ENCODE measurements at places on chromosomes 2 and 18.

DNA sequence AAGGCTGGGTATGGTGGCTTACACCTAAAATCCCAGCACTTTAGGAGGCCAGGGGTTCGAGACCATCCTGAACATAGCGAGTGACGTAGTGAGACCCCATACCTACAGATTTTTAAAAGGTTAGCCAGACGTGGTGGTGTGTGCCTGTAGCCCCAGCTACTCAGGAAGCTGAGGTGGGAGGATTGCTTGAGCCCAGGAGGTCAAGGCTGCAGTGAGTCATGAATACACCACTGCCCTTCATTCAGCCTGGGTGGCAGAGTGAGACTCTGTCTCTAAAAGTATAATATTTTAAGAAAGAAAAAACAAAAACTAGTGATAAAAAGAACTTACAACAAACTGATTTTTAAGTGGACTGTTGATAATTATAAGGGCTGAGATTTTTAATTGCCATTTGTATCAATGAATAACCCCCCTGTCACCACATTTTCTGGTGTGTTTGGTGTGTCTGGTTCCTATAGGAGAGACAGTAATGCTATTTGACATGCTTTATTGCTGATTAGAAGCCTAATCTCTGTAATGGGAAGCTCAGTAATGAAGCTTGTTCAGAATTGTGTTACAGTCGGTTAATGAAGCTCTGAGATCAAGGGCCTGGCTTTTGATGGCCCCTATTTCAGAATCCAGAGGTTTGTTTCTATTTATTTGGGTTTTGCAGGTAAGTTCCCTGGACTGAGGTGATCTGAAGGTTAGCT lies 147.0 kb downstream of the NEDD4L start:
- no peak for DNase-seq

DNA sequence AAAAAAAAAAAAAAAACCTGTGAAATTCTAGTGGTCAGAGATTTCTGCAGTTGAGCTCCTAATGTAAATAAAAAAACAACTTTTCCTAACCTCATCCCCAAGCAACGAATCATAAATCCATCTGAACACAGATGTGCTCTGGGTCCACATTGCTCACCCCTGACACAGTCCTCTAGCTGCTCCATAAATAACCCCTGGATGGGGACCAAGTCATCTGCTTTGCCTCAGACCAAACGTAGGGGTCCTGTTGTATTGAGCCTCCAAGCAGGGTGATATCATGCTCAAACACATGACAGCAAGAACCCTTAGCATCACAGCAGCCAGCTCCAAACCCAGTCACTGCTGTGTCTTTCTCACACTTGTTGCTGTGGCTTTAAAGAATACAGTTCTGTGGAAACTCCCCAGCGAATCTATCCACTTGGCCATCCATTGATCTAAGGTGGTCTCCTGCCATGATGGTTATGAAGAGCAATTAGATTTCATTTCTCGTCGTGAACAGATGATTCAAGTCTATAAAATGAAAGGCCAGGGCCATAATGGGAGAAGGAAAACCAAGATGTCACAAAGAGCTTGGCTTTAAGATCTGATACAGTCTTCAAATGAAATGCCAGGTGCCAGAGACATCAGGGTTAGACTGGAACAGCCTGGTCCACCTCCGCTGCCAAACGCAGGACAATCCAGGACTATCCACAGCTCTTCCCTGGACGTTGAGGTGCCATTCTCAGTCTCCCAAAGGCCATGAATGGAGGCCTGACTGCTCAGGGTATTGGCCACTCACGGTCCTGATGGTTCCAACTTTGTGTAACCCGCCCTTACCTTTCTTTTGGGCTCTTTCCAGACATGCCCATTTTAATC lies 39.0 kb downstream of the TBC1D8 start:
- no peak for DNase-seq

DNA sequence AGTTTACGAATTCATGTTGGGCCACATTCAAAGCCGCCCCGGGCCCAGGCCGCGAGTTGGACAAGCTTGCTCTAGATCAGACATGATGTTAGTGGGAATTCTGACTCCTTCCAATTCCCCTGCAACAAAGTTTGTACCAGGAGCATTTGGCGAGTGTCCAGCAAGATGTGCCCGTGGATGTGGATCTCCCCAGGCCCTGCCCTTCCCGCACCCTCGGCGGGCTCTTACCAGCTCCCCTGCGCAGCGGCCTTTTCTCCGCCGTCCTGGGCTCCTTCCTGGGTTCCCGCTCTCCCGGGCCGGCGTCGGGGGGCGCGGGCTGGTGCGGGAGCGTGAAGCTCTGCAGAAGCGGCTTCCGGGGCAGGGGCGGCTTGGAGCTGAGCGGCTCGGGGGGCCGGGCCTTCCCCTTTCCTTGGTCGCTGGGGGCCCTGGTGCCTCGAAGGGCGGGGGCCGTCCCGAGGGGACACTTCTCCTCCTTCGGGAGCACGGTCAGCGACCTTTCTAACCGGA lies 90.8 kb upstream of the MGAT4A start:
- no peak for DNase-seq

GRCh38 chr2:104938231-104938941 lies 84.5 kb downstream of the POU3F3 start:
- DNase-seq = no peak

GRCh38 chr2:23379220-23379695 lies 5.7 kb upstream of the KLHL29 start:
- DNase-seq = no peak

DNA sequence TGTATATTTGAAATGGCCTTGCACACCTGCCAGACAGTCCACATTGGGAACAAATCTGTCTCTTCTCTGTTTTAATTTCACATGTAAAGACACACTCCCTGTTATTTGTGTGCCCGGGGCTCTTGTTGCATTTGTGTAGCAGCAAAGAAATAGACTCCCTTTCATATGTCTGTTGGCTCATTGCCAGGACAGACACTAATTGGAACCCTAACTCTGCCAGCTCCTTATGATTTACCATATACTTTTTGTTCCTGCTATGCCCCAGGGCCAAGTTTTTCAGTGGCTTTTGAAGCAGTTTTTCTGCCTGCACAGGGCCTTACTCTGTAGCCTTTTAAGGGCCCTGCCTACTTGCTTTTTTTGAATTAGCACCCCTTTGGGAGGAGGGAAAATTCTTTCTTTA lies 396.9 kb downstream of the DLGAP1 start:
- DNase-seq = no peak

DNA sequence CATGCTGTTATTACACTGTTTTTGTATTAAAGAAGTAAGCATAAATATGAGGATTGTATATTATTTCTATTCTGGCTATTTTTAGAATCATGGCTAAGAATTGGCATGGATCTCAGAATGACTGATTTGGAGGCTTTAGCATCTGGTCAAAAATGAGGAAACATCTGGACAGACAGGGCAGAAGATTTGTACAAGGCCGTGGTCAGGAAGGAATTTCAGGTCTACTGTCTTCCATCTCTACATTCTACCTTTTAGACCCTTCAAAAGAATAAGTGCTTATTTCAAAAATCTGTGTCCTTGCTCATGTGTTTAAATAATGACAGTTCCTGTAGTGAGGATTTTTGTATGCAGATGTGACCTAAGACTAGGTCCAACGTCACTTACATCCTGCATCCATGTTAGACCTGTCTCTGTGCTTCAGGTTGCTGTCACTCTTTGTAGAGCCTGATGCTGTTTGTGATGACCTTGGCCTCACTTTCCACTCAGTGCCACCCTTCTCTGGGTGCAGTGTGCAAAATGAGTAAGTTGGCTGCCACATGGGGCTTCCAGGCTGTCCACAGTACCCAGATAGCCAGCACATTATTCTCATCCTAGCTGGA lies 54.7 kb upstream of the B3GNT2 start:
- DNase-seq = no peak

GRCh38 chr2:26530240-26530540 lies 52.3 kb upstream of the OTOF start:
- DNase-seq = no peak

DNA sequence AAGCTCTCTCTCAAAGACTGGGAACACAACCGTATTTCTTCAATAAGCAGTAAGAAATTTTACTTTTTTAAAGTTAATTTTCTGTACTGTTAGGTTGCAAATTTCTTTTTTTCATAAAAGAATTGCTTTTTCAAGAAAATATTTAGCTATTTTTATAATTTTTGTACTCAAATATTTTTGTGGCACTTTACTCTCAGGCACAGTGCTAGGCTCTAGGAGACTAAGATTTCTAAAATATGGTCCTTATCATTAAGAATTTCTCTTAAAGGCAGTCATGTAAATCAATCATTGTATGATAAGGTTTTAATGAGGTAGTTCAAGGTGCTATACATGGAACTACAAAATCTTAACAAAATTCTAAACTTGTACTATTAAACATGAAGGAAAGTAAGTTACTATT lies 61.4 kb downstream of the MTX2 start:
- no peak for DNase-seq

- no peak for DNase-seq
Observed at GRCh38 chr2:236916181-236916580, 169.5 kb upstream of the COPS8 start.

- no peak for DNase-seq
Observed at GRCh38 chr2:192584976-192585375, 390.2 kb upstream of the TMEFF2 start.

GRCh38 chr2:195572895-195573683 lies 83.9 kb upstream of the SLC39A10 start:
- DNase-seq = no peak

DNA sequence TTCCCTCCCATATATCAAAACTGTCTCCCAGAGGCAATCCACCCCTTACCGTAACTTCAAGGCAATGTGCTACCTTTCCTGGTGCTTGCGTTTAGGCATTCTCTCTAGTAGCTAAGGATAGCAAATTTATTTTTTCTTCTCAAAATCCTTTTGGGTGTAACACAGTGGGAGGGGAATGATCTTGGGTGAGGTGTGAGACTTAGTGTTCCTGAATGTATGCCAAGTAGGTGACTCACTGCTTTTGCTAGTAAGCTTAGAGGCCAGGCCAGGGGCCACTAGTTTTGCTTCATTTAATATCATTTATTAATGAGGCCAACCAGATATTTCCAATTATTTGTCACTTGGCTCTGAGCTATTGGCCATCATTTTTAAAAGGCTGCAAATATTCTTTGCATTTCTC lies 135.5 kb downstream of the NAPG start:
- DNase-seq = no peak

DNA sequence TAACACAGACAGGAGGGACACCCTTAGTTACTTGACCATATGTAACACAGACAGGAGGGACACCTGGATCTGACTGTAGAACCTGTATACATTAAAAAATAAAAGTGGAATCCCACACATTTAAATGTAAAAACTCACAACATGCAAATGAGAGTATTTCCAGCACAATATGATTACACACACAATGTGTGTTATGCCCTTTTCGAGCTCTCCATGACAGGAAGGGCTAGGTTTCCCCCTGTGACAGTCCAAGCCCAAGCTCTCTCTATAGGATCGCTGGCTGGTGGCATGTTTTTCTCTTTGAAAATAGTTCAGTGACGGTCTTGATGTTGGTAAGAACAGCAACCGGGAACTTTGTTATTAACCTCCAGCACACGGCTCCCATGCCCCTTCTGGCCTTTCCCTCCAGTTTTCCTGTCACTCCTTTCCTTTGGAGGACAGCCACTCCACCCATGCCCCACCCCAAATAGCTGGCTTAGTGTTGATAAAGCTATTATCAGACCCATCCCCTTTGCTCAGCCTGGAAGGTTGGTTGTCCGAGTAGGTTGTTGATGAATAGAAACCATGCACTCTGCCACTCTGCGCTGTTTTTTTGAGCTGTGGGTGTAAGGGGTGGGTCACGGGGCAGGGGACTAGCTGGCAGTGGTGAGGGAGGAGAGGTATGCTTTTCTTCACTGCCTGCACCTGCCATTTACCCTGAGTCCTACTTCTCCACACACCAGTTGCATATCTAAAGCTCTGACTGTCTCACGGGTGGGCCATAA lies 2.7 kb downstream of the RASGRP3 start:
- no peak for DNase-seq

DNA sequence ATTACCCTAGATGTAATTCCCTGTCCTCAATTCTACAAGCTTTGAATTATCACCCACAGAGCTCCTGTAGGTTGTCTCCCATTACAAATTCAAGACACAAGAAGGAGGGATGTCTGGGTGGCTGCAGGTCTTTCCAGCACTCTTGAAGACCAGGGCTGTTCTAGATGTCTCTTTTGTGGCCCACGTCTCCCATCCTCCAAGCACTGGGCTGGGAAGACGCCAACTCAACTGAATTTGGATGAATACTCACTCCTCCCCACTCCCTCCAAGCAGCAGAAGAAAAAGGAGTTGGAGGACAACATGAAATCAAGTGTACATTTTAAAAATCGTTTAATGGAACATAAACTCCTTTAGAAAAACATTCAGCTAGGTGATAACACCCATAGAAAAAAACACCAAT lies 31.2 kb downstream of the SMAD7 start:
- no peak for DNase-seq

DNA sequence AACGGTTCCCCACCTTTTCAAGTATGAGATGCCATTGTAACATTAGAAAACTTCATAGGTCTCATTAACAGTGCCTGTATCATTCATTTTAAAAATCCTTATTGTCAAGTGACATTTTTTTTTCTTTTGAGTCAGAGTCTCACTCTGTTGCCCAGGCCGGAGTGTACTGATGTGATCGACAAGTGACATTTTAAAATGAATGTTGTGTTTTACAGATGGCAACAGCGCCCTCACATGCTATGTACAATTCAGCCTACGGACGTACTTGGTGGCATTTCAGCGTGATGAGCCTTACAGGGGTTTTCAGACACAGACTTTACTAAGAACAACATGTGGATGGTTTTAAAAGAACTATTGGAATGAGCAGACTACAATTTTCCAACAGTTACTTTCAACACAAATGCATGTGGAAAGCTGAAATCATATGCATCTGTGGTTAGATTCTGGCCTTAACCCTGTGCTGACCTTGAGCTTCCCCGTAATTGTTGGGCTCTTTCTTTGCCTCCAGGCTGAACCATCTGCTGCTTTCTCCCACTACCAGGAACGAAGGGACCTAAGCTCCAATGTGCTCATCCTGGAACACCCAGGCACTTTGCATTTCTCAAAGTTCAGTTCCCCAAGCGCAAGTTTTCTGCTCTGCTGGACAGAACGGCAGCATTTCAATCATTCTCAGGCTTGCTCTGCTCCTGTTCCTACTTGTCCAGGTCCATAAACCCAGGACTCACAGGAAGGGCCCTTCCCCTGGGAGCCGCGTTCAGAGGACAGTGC lies 119.9 kb upstream of the NDUFV2 start:
- no peak for DNase-seq

GRCh38 chr18:68660354-68661183 lies 54.3 kb downstream of the TMX3 start:
- no peak for DNase-seq

GRCh38 chr2:42227491-42227890 lies 58.3 kb downstream of the EML4 start:
- no peak for DNase-seq

DNA sequence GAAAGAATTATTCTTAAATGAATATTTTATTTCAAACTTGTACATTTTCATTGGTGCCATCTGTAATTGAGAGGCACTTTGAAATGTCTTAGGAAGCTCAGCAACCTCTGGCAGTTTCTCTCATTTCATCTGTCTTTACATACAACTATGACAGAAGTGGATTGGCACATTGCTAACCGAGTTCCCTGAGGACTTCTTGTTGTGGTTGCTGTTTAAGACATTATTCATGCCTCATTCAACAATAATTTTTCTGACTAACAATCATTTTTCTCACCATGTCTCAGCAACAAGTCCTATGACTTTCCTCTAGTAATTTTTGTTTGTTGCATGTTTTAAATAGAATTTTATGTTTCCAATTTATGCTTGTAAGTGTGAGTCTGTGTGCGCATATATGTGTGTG lies 284.0 kb upstream of the CWC22 start:
- no peak for DNase-seq

- no peak for DNase-seq
Observed at GRCh38 chr2:42967959-42968674, 175.7 kb upstream of the HAAO start.
